ENCODE measurements at places on chromosomes 4 and X. TPM values are rescaled to one million over a fixed set of nuclear protein-coding genes. Genes with fewer than 3 reads are reported as not detected.

PDGFRA gene
- 1.5 TPM for total RNA-seq

KANTR gene
- 3.2 TPM for total RNA-seq

TGIF2LX gene
- total RNA-seq = 0.69 TPM

NAP1L2 gene
- 10.2 TPM for total RNA-seq

CPLX1 gene
- not detected for total RNA-seq

GAB1 gene
- 6.7 TPM for total RNA-seq

CT45A3 gene
- 28.3 TPM for total RNA-seq

GRCh38 chr4:76622717-76623116 is 187.7 kb downstream of the SHROOM3 start:
- no peak for DNase-seq

DNA sequence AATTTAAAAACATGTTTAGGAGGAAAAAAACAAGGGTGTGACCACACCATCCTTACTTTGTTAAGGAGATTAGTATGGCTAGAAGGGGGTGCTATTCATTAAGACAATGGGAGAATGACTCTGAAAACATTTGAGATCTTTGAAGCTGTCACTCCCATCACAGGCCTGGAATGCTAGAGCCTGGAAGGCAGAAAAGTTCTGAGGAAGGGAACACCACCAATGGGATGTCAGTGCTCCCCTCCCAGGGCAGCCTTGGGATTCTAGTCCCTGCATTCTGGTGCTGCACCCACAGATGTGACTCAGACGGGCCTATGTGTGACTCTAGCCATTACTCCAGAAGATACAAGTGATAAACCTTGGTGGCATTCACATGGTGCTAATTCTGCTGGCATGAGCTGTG is 162.2 kb upstream of the ANXA10 start:
- no peak for DNase-seq

DNA sequence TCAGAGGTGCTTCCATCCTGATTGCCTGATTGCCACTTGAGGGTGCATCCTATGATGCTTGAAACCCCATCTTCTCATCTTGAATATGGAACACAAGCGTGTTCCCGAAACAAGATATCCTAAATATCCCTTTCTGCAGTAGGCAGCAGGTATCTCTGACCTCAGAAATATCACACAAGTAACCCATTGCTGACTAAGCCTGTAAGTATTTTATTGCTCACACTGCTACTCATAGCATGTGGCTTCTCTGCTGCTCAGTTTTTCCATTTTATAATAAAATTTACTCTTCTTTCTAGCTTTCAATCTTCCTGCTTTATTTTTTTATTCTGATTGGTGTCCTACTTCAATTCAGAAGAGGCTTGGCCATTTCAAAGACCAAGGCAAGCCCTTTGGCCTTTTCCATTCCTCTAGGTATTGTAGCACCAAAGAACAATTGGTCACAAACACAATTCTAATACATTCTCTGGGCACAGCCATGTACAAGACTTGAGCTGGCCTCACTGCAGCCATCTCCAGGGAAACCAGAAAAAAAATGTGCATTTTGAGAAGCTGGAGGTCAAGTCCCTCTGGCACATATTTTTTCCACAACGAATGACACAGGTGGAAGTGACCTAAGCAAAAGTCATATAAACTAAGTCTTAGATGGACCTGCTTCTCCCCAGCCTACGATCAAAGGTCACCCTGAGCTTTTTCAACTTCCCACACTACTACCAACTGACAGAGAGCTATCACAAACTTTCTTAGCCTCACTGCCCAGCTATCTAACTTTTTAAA is 107.0 kb downstream of the OR13H1 start:
- DNase-seq = peak; percentile 18

- no peak for DNase-seq
Measured at GRCh38 chr4:27684610-27685011, 824.0 kb downstream of the STIM2 start.

GRCh38 chr4:128596853-128597252 is 212.6 kb upstream of the JADE1 start:
- DNase-seq = no peak

DNA sequence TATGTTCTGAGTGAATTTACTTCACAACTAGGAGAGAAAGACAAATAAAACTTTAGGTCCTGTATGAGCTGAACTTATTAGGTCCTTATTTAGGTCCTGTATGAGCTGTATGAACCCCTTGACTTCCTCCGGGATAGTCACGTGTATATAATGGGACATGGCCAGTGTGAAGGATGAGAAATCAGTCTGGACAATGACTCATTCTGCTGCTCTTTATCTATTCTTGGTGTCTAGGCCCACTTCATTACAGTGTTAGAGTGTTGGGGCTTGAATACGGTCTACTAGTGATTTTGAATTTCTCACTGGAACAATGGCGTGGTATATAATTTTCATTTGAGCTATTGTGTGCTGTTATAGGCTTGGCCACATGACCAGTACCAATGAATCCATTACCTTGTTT is 21.9 kb downstream of the STK26 start:
- peak; percentile 12 for DNase-seq

DNA sequence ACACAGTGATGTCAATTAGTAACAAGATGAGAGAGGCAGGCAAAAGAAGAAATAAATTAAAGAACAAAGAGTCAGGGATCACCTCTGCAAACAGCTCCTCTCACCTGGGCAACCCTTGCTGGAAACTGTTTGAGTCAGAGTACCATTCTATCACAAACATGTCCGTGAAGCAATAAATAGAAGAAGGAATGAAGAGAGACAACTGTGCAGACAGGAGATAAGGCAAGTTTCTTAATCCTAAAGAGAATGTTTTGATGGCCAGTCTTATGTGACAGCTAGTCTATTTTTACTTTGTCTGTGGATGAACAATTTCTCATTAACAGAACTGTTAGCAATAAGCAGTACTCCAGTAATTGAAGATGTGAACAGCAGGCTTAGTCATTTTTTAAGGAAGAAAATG is 422.4 kb downstream of the DMD start:
- DNase-seq = no peak

- no peak for DNase-seq
Measured at GRCh38 chrX:1111601-1112300, 100.7 kb downstream of the CRLF2 start.

DNA sequence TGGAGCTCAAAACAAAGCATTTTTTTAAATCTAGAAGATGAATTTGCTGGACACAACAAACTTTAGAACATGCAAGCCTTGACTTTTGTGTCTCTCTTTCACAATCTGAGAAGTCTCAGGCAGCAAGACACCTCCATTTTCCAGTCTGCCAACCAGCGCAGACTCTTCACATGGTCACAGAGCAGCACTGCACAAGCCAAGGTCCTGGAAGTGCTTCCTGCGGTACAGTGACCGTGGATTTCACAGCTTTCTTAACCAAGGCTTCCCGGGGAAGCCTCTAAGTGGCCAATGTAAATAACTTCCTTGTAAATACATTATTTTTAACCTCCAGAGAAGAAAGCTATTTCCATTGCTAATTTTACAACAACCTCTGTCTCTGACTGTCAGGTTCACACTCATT is 31.2 kb downstream of the ZNF827 start:
- DNase-seq = no peak

GRCh38 chr4:1183985-1184773 is 11.8 kb upstream of the SPON2 start:
- DNase-seq = peak; percentile 5

DNA sequence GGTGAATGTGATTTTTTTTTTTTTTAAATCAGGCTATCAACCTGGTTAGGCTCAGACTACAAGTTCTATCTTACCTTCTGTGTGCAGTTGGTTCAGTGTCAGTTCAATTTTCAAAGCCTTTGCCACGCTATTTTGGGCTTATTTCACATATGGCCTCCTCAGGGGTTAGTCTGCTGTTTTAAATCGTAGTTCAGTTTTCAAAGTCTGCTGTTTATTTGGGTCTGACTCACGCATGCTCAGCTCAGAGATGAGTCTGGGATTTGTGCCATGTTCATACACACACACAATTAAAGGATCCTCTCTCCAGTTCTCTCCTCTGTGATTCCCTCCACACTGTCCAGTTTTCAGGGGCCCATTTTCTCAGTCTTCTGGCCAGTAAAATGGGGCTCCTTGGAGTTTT is 32.3 kb upstream of the ZFX start:
- DNase-seq = peak; percentile 28

DNA sequence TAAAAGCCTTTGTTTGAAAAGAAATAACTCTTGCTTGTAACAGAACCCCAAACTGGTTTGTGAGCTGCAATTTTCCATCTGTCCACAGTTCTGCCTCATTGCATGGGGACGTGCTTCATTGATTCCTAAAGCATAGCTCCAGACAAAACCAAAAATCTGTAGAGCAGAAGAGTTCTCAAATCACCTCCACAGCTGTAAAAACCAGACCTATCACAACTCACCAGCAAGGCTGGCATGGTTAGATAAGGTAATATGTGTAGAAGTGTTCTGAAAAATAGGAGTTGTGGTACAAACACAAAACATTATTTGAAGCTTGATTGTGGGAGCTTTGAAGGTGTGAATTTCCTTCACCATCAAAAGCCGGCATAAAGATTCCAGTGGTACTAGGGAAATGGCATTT is 12.5 kb upstream of the RAB28 start:
- DNase-seq = no peak

DNA sequence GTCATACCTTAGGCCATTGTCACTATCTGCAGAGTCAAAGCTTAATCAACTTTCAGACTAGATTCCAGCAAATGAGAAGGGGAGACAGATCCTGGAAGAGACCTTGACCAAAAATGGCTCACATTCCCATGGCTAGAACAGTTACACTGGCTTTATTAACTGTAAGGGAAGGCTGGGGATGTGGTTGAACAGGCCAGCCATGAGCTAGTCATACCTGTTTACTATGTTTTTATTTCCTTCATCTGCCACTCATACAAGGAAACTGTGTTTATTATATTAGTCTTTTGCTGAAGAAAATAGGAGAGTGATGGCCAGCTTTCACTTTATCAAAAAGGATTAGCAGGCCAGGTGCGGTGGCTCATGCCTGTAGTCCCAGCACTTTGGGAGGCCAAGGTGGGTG is 319.7 kb downstream of the RAPGEF2 start:
- no peak for DNase-seq

DNA sequence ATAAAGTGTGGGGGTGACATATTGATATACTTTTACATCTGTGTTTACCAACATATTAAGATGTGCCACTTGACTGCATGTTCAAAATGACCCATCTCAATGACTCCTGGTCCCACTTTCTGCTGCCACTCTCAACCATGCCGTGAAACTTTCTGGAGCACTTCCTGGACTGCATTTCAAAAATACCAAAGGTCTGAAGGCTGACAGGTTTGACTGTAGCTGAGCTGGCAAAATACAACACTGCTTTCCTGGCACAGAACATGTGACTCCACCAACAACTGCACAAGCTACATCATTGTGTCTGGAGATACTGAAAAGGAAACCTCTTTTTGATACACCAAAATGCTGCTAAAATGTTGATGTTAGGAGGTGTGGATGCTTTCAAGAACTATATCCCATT is 184.8 kb downstream of the UNC5C start:
- no peak for DNase-seq

DNA sequence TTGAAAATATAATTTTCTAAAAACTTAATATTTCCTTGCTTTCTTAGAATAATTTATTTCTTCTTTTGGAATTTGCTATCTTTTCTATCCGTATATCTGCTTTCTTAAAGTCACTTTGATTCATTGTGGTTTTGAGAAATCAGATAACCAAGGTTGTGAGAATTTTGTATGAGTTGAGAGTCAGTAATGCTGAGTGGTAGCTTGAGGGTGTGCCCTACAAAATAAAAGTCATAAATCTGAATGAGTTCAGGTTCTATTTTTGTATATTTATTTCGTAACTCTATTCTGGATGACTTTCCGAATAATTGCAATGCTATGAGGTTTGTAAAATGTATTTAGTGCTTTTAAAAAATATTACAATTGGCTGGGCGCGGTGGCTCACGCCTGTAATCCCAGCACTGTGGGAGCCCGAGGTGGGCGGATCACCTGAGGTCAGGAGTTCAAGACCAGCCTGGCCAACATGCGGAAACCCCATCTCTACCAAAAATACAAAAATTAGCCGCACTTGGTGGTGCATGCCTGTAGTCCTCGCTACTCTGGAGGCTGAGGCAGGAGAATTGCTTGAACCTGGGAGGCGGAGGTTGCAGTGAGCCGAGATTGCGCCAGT is 8.9 kb downstream of the COPS4 start:
- DNase-seq = no peak

DNA sequence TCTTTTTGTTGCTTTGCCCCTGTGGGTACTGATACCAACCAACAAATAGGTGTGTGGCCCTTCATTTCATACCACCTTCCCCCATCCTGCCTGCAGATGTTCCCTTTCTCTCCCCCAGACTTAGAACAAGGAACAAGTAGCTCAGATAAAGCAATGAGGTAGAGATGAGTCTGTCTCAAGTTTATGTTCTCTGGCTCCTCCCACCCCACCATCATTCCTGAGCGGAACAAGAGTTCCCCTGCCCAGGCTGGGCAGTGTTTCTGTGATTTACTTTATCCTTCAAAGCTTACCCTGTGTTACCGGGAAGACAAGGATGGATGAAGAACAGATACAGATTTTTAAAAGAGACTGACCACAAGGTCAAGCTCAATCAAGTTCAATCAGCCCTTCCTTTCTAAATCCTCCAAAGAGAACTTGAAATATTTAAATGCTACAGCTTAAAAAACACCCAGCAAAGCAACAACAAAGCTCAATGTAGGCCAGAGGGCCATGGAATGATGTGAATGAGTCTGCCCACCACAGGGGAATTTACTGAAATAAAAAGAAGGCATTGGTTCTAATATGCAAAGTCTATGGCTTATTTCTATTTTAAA is 80.1 kb upstream of the UCP1 start:
- DNase-seq = no peak

DNA sequence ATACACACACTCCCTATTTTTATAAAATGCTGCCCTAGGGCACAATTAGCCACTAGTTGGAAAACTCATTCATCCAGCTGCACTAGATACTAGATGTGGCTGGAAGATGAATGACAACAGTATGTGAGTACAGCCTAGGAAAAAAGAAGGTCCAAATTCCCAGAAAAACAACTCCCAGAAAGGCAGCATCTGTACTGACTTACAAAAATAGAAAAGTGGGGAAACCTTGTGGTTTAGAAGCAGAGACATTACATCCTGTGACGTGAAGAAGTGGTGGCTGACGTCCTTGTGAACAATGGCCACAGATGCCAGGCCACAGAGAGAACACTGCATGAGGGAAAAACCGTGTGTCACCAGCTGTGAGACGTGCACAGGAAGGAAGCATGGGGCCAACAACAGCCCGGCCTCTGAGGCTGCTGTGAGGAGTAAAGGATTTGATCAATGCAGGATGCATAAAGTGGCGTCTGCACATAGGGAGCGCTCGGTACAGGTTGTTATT is 81.2 kb downstream of the SPRY1 start:
- DNase-seq = no peak

- DNase-seq = peak; percentile 55
Measured at GRCh38 chrX:48972220-48973164, 848 bp upstream of the KCND1 start.

GRCh38 chr4:38045289-38045988 is 85.2 kb downstream of the PTTG2 start:
- no peak for DNase-seq

DNA sequence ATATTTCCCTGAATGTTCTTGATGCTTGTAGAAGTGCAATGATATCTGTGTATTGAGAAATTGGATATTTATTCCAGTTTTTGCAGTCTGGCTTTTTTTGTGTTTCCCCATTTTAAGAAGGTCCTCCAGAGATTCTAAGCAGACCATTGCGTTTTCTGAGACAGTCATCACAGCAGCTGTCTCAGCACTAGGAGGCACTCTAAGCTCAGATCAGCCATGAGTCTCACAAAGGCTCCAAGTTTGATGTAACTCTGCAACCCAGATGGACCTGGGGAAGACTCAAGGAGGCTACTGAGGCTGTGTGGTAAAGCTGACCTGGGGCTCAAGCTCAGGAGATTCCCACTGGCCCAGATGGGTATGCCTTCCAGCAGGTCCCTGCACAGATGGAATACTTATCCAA is 89.3 kb upstream of the CYLC1 start:
- DNase-seq = no peak

Measured in Daoy (cell line).